ENCODE measurements at places on chromosomes 4 and X.
A peak's percentile ranks its signal among the peaks of the same experiment; 100 is the strongest.

DNA sequence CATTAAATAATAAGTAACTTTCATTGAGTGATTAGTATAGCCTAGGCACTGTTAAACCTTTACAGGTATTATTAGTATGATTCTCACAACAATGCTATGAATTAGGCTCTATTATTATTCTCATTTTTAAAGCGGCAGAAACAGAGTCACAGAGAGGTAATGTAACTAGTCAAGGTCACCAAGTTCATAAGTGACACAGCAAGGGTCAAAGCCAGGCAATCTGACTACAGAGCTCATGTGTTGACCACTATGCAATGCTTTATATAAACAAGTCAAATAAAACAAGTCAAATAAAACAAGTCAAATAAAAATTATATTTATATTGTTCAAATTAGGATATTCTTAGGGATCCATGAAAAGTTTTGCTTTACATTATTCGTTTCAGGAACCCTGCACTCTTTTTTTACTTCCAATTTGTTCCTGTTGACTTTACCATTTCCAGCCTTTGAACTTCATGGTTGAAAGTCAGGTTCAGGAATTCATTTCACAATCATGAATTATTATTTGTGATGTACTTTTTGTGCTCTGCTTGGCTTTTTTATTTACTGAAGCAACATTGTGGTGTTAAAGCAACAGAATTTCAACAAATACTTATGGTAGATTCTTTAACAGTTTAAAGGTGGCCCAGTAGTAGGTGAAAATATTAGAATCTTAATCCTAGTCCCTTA, 18.0 kb upstream of the ZC4H2 start:
- no peak overlapping the region for H3K4me3 ChIP-seq
- no peak overlapping the region for H3K27ac ChIP-seq
- H3K27me3 ChIP-seq, result no peaks in the 10 kb centered on the region
- H3K36me3 ChIP-seq, result no peaks in the 10 kb centered on the region
- H3K4me1 ChIP-seq, result no peaks in the 10 kb centered on the region
- DNase-seq, result no peak

- peak; percentile 47 for DNase-seq
- H3K27ac ChIP-seq, result no peak overlapping the region
- H3K4me3 ChIP-seq, result no peak overlapping the region
- no peaks in the 10 kb centered on the region for H3K27me3 ChIP-seq
Observed at GRCh38 chr4:79042079-79042674, 102.9 kb upstream of the PAQR3 start.

- no peaks in the 10 kb centered on the region for H3K4me1 ChIP-seq
- H3K27ac ChIP-seq, result no peak overlapping the region
- no peaks in the 10 kb centered on the region for H3K27me3 ChIP-seq
- no peak for DNase-seq
- H3K36me3 ChIP-seq, result no peaks in the 10 kb centered on the region
- H3K4me3 ChIP-seq, result no peak overlapping the region
Observed at GRCh38 chr4:52957220-52957686, 95.1 kb downstream of the RASL11B start.

DNA sequence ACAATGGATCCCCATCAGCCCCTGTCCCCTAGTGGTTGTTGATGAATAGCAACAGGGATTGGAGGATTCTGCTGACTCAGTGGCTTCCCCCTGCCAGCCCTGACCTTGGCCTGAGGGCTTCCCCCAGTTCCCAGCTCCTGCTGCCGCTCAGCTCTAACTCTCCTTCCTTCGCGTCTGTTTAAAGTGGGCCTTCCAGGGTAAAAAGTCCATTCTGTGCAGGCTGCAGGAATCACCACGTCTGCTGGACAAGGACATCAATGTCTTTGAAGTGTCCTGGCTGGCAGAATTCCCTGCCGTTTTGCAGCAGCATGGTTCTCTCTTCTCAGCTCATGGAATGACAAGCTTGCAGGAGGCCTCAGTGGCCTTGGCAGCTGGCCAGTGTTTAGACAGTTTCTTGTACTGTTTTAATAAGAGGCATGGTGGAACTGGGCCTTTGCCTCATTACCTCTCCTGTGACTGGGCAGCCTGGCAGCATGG, 152.5 kb upstream of the STX18 start:
- no peak overlapping the region for H3K4me3 ChIP-seq
- no peaks in the 10 kb centered on the region for H3K27me3 ChIP-seq
- H3K27ac ChIP-seq, result no peak overlapping the region

DNA sequence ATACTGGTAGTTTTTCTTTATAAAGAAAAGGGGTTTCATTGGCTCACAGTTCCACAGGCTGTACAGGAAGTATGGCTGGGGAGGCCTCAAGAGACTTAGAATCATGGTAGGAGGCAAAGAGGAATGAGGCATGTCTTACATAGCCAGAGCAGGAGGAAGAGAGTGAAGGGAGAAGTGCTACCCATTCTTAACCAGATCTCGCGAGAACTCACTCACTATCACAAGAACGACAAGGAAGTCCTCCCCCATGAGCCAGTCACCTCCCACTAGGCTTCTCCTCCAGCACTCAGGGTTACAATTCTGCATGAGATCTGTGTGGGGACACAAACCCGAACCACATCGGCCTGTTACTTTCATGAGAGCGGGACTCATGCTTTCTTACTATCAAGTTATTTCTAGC, 240.5 kb downstream of the TENM3 start:
- no peak overlapping the region for H3K27ac ChIP-seq
- H3K36me3 ChIP-seq, result no peaks in the 10 kb centered on the region
- DNase-seq, result no peak
- no peaks in the 10 kb centered on the region for H3K27me3 ChIP-seq

DNA sequence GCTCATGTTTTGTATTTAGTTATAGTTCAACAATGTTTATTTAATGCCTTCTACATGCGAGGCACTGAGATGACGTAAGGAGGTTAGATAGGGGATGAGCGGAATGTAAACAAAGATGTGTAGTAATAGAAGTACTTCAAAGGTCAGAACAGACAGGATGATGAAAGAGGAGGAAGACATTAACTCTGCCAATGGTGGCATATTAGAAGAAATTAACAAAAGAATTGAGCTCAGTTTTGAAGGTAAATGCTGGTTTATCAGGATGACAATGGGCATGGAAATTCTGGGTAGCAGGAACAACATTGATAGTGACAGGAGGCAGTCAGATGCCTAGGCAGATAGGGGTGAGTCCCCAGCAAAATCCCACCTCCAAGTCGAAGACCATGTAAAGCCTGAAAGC, 62.3 kb upstream of the PGRMC2 start:
- no peaks in the 10 kb centered on the region for H3K36me3 ChIP-seq
- peaks cover 20% of the 10 kb centered on the region for H3K4me1 ChIP-seq
- H3K27me3 ChIP-seq, result no peaks in the 10 kb centered on the region
- DNase-seq, result peak; percentile 31
- H3K4me3 ChIP-seq, result no peak overlapping the region

DNA sequence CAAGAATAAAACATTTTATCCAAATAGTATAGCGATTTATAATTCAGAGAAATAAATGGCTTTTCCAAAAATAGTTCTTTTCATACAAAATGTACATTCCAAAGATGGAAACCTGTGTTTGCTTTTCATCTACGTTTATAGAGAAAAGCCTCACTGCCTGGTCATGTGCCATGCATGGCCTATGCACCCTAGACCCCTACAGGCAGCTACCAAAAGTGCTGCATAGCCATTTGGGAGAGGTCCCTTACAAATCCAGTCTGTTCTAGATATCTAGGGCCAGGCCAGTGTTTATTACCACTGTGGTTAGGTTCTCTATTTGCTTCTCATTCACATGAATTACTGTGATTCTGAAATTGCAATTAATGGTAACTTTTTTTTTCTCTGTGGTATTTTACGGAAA, 17.2 kb downstream of the HMGB2 start:
- H3K27ac ChIP-seq, result no peak overlapping the region
- H3K36me3 ChIP-seq, result peaks cover 4% of the 10 kb centered on the region
- no peak overlapping the region for H3K4me3 ChIP-seq

DNA sequence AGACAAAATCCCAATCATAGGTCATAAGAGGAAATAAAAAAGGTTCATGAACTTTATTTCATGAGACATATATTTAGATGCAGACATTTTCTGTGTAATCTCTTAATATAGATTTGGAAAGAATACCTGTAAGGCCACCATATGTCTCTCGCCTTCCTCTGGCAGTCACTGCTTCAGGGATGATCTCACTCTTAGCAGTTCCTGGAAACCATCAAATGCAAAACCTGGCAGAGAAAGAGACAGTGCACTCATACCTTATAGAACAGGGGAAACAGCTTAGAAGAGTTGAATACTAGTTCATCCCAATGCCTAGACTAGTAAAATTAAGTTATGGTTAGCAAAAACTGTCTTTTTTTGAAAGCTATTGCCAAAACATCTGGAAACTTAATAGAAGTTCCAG, 243.3 kb downstream of the GASK1B start:
- no peak for DNase-seq
- H3K36me3 ChIP-seq, result no peaks in the 10 kb centered on the region
- no peak overlapping the region for H3K4me3 ChIP-seq
- no peak overlapping the region for H3K27ac ChIP-seq
- no peaks in the 10 kb centered on the region for H3K27me3 ChIP-seq

GRCh38 chrX:86047936-86048280, 550 bp upstream of the CHM start:
- peak overlapping the region; percentile 86 for H3K4me3 ChIP-seq
- H3K36me3 ChIP-seq, result no peaks in the 10 kb centered on the region
- no peak for DNase-seq
- no peak overlapping the region for H3K27ac ChIP-seq
- peaks cover 7% of the 10 kb centered on the region for H3K4me1 ChIP-seq
- H3K27me3 ChIP-seq, result no peaks in the 10 kb centered on the region

DNA sequence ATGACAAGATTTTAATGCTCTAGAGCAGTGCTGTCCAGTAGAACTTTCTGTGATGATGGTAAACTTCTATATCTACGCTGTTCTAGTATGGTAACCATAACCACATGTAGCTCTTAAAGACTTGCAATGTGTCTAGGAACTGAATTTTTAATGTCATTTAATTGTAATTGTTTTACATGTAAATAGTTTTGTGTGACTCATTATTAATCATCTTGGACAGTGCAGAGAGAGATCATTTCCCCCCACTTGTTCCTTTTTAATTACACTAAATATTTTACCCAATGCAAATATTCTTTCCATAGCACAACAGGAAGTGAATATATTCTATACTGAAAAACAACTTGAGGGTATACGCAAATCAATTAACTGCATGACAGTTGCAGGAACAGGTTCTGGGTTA, 5.8 kb downstream of the ATG4A start:
- H3K27ac ChIP-seq, result no peak overlapping the region
- H3K4me1 ChIP-seq, result peaks cover 17% of the 10 kb centered on the region
- no peaks in the 10 kb centered on the region for H3K36me3 ChIP-seq
- DNase-seq, result peak; percentile 27
- no peak overlapping the region for H3K4me3 ChIP-seq

- no peaks in the 10 kb centered on the region for H3K27me3 ChIP-seq
- H3K4me3 ChIP-seq, result no peak overlapping the region
- no peaks in the 10 kb centered on the region for H3K4me1 ChIP-seq
- DNase-seq, result no peak
Observed at GRCh38 chrX:63785708-63786040, 660 bp upstream of the ARHGEF9 start.

- H3K27me3 ChIP-seq, result no peaks in the 10 kb centered on the region
- no peaks in the 10 kb centered on the region for H3K36me3 ChIP-seq
- no peak overlapping the region for H3K4me3 ChIP-seq
- H3K4me1 ChIP-seq, result no peaks in the 10 kb centered on the region
Observed at GRCh38 chr4:175480404-175480803, 331.7 kb downstream of the GPM6A start.

GRCh38 chrX:20329435-20329834, 62.7 kb upstream of the RPS6KA3 start:
- no peak overlapping the region for H3K4me3 ChIP-seq
- no peaks in the 10 kb centered on the region for H3K4me1 ChIP-seq
- H3K36me3 ChIP-seq, result no peaks in the 10 kb centered on the region

- H3K36me3 ChIP-seq, result no peaks in the 10 kb centered on the region
- no peaks in the 10 kb centered on the region for H3K4me1 ChIP-seq
- peak; percentile 10 for DNase-seq
- H3K4me3 ChIP-seq, result no peak overlapping the region
Observed at GRCh38 chr4:111945014-111945413, 200.2 kb upstream of the FAM241A start.

DNA sequence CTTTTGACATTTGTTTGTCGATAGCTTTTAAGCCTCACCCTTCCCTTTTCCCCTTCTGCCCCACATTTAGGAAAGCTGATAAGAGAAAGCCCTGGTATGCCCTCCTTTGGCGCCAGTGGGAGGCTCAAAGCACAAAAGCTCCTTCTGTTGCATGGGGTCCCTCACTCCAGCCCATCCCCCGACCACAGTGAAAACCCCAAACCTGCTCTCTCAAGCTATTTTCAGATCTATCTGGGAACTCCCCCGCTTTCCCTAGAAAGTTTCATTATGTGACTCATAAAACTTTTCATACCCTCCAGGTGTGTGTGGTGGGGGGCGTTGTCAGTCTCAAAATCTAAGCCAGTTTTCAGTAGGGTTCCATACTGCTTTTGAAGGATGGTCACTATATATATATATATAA, 259.0 kb upstream of the PCDH7 start:
- H3K4me3 ChIP-seq, result no peak overlapping the region
- DNase-seq, result no peak
- H3K27ac ChIP-seq, result no peak overlapping the region
- H3K4me1 ChIP-seq, result no peaks in the 10 kb centered on the region
- no peaks in the 10 kb centered on the region for H3K27me3 ChIP-seq

DNA sequence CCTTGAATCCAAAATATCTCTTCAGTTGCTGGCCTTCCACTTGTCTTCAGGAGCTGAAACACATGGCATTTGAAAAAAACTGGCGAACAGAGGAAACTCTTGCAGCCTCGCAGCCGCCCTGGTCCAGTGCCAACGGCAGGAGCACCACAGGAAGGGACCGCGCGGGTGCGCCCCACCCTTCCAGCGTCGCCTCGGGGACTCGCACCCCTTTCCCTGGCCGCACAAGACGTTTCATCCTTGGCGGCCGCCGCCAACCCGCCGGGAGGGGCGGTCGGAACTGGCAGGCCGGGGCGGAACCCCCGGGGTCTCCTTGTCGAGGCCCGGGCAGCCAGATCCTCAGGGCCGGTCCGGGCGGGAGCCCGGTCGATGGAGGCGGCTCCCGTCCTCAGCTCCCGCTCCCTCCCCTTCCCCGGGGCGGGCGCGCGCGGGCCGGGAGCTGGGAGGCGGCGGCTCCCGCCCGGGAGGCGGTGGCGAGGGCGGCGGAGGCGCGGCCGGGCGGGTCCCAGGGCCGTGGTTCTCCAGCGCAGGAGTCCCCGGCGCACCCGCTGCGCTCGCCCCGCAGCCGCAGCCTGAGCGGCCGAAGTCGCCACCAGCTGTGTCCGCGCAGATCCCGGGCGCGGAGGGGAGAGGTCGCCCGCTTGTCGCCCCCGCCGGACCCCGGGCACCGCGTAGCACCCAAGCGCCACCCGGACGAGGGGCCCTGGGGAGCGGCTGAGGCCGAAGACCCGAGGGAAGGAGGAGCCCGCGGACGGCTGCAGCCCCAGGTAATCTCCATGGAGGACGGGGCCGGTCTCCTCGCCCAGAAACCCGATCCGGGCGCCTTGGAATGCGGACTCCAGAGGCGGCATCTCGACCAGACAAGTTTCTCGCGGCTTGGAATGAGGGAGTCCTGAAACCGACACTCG, 886 bp upstream of the NDST3 start:
- peaks cover 8% of the 10 kb centered on the region for H3K4me1 ChIP-seq
- peak; percentile 29 for DNase-seq
- H3K4me3 ChIP-seq, result peak overlapping the region; percentile 68
- H3K27ac ChIP-seq, result no peak overlapping the region
- H3K36me3 ChIP-seq, result no peaks in the 10 kb centered on the region
- no peaks in the 10 kb centered on the region for H3K27me3 ChIP-seq

All from PC-3 (cell line).